ENCODE measurements at places on chromosomes 6 and 20.

DNA sequence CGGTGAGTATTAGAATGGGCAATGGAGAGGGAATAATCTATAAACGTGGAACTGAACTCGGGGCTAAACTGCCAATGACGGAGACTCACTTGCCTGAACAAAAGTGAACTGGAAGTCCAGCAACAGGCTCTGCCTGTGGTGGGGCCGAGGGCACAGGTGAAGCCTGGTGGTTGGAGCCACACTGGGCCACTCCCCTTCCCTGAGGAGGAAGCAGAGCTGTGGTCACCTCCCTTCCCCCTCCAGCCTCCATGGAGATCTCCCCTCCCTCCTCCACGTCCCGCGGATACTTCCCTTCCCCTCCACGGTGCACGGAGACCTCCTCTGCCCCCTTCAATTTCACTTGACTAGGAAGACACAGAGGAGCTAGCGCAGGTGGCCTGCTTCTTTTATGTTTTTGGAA lies 14.7 kb upstream of the DSP start:
- peak; percentile 29 for DNase-seq

DNA sequence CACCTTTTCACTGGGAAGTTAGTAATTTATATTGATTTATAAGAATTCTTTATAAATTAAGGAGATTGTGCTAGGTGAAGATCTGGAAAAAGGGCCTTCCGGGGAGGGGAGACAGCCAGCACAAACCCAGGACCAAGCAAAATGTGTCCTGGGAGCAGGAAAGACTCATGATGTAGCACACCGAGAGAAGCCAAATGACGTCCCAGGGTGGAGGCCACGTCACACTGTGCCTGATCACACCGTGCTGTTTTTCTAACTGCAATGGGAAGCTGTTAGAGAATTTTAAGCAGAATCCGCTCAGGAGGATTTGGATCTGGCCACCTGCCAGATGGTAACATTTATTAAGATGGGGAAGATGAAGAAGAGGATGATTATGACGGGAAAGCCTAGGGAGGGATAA lies 72.7 kb upstream of the AKAP12 start:
- no peak for DNase-seq

DNA sequence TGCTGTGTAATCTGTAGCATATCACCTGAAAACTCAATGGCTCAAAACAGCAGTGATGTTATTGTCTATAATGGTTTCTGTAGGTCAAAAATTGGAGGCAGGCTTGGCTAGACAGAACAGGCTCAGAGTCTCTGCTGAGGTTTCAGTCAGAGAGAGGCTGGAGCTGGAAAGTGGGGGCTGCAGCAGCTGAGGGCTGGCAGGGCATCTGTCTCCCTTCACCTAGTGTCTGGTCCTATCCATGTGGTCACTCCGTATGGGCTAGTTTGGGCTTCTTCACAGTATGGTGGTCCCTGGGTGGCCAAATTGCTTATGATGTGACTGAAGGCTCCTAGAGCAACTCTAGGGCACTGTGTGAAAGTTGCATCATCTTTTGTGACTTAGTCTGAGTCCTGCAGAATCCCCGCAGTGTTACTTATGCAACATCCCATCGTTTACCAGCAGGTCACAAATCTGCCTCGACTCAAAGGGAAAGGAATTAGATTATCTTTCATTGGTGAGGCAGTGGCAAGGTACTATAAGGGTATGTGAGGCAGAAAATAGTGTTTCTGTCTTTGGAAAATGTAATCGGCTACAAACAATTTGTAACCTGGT lies 497.0 kb downstream of the EPHA7 start:
- DNase-seq: no peak

DNA sequence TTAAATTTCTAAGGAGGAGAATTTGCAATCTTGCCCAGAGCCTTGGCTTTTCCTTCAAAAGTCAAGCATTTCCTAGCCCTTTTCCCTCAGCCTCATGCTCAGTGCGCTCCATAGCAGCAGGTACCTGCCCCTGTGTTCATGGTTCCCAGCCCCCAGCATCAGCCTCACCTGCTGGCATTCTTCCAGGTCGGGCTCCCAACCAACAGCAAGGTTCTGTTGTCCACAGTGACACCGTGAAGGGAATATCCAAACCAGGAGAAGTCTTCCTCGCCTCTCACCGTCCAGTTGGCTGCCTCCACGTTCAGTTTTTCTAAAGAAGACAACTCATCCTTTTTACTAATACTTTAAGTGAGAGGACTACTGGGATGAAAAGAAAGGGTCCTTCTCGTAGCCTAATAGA lies 42.7 kb downstream of the GPLD1 start:
- DNase-seq: no peak

- no peak for DNase-seq
Observed at GRCh38 chr20:63399596-63400375, 38.6 kb upstream of the CHRNA4 start.

- DNase-seq: no peak
Observed at GRCh38 chr6:53151676-53152075, 3.0 kb upstream of the GCM1 start.
